ENCODE measurements at places on chromosomes 2 and 18.

DNA sequence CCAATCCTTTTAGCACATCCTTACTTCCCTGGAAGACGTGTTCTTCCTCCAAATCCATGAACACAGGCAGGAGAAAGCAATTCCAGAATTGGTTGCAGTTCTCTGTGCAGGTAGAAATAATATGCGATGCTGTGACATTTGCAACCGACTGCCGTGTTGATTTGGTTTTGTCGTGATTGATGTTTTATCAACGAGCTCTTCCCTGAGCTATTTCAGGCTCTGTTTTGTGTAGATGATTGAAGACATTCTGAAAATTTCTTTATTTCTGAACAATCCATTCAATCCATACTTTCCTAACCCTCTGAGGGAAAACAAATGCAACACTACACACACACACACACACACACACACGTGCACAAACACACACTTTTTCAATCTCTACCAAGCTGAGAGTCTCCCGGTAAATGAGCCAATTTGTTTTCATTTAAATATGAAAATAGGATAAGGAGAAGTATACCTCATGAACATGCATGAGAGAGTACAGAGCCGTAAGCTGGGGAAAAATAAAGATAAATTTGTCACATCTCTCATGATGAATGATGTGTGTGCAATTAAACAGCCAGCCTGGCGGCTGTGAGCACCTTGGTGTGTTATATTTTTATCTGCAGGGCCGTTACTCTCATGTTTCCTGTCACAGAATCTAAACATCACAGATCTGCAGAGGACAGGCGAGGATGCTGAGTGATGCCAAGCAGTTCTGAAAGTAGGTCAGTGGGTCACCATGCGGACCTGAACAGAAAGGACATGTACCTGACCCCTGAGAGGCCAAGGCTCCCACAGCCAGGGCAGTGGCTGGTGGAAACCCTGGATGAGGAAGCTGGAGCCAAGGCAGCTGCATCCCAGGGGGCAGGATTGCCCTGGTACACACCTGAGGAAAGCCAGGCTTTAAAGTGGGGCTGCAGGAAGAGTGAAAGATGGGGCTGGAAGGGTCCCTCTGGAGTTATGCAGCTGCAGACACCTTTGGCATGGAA is 64.8 kb downstream of the PDCL3 start:
- DNase-seq, result no peak

- DNase-seq, result no peak
Observed at GRCh38 chr2:106867196-106867953, 18.6 kb downstream of the ST6GAL2 start.

DNA sequence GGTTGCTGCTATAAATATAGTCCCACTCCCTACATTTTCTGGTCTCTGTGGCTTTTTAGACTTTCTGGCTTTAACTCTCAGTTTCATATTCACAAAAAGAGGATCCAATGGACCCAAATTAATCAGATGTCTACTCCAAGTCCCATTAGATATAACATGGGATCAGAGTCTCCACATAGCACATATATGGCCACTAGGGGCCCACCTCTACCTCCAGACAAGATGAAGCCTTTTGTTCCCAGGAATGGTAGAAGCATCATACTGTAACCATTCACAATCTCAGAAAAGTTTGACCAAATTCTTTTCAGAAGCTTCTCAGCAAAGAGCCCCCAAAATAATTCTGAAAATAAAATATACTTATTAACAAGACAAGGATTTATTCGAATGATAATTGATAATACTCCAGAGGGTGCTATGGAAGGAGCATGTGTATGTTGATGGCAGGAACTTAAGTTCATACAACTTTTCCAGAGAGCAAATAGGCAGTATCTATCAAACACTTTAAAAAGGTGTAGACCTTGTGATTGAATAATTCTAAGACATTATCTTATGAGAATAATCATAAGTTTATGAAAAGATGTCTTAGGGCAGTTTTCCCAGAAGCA is 382.3 kb upstream of the CRIM1 start:
- DNase-seq, result no peak

- DNase-seq, result peak; percentile 29
Observed at GRCh38 chr2:234951664-234952269, at the start of gene SH3BP4. Gene SH3BP4 (plus strand): TSS chr2:234952017. CDS start chr2:235035003, 82,986 bp downstream.

GRCh38 chr18:60082790-60083189 is 183.0 kb downstream of the PMAIP1 start:
- no peak for DNase-seq

DNA sequence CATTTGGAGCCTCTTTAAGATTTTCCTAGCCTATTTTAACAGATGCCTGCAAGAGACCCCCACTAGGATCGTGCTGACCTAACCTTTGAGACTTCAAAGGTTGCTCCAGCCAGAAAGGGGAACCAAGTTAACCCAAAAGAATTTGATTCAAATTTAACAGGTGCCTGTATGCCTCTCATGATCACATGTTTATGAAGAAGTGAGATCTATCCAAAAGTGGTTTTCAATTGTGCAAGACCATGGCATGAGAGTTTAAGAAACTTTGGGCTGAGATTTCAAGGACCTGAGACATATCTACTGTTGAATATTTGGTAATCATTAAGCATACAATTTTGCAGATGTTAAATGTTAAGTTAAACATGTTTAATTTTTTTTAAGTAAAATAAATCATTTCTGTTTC is 1.3 kb upstream of the RSAD2 start:
- no peak for DNase-seq
